ENCODE measurements at places on chromosomes 16 and 17.

DNA sequence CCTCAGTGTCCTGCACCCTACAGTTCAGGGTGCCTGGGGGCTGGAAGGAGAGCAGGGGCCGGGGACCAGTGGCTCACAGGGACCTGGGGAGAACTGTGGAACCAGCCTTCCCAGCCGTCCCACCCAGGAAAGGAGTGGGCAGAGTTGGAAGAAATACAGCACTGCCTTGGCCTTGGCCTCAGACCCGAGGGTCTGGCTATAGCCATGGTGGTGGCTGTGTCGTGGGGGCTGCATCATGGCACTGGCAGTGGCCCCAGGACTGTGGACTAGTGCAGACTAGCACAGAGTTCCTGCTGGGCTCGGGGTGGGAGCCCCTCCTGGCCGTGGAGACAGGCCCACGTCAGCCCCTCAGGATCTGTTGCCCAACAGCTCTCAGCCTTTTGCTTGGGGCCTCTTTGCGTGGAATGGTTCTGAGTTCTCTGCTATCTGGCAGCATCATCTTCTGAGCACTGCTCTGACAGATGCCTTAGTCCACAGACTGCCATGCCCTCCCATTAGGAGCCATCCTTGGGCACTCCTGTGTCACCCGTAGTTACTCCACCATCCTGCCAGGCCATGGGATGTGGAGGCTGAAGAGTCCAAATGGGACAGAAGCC, 12.6 kb upstream of the DNASE1 start:
- no peak for DNase-seq

- DNase-seq = no peak
Observed at GRCh38 chr17:1930337-1930645, 94.8 kb downstream of the RTN4RL1 start.

DNA sequence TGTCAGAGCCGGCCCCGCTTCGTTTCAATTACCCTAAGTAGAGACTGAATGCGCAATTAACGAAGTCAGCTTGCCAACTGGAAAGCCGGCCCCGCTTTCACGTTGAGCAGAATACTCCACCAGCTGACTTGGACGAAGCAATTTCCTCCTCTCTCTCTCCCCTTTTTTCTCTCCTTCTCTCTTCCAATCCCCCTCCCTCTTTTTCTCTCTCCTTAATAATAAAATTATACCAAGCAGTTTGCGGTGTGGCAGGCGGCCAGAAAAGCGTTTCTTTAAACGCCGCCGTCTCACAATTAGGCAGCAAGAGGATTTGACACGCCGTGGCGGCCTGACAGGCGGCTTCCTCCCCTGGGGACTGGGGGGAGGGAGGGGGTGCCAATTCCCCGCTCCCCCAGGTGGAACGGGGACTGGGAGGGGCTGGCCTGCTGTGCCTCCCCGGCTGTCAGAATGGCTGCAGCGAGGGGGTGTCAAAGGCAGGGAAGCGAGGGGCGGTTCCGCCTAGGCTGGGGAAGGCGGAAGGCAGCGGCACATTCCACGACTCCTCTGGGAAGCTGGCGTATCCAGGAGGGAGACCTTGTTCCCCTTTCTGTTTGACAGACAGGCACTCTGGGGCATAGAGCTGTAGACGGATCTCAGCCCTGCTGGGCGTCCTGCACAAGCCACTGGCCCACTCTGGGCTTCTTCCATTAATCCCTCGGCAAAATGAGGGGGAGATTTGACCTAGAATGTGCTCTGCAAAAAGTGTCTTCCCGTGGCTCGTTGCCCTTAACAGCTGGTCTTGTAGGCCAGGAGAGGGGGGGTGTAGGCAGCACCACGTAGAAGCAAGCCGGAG, 52.7 kb downstream of the SREBF1 start:
- no peak for DNase-seq

DNA sequence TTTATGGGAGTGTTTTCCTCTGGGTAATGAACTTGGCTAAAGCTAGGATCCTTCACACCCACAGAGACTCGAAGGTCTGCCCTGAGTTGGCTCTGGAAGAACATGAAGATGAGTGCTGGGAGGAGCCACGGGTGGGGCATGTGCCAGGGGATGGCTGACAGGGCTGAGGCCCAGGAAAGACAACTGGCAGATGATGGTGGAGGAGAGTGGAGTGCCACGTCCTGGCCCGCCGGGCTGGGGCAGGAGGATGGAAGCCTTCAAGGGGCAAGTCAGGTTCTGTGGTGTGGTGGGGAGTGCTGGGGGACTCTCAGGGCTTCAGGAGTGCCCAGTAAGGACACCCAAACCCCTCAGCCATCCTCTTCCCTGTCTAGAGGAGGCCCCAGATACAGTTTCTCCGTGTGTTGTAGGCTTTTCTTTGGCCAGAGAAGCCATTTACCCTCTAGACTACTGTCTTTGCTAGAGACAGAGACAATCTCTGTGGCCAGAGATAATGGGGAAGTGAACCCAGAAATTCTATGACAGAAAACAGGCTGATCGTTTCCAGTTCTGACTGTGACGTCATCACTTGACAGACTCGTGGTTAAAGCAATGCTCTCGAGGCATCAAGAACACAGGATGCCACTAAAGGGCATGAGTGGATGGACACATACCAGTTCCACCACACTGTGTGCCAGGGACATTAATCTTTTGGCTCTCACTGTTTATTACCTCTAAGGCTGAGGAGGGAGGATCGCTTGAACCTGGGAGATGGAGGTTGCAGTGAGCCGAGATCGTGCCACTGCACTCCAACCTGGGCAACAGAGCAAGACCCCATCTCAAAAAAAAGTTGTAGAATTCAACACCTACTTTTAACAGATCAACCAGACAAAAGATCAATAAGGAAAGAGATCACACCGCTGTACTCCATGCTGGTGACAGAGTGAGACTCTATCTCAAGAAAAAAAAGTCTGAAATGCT, 18.6 kb upstream of the SLC5A10 start:
- DNase-seq = no peak

DNA sequence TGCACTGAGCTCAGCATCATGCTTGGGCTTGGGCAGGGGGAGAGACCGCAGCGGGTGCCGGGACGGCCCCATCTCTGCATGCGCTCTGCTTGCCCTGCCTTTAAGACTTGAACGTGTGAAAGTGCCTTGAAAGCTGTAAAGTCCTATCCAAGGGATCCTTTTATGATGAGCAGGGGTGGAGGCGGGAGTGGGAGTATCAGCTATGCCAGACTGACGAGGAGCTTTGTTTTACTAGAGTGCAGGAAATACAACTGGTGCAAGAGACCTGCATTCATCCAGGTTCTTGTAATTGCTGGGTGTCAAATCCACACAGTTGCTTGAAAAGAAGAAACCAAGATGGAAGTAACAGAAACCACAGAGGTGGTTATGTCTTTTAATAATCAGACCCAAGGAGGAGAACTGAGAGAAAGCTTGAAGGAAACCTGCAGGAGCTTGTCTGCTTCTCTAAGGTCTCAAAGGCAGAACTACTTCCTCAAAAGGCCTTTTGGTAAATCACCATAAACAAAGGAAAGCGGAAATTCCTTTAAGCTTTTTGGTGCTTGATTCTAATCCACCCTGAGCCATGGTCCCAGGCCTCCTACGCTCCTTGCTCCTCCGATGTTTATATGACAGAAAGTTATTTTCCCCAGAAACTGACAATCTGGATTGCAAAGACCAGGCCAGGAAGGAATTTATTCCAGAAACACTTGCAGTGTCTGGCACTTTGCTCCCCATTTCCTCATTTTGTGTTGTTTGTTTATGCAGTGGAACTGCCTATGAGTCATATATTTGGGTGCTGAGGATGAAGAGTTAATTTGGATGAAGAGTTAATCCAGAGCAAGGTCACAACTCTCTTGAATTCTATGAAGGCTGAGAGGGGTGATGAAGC, 51.3 kb upstream of the FBXO47 start:
- no peak for DNase-seq

DNA sequence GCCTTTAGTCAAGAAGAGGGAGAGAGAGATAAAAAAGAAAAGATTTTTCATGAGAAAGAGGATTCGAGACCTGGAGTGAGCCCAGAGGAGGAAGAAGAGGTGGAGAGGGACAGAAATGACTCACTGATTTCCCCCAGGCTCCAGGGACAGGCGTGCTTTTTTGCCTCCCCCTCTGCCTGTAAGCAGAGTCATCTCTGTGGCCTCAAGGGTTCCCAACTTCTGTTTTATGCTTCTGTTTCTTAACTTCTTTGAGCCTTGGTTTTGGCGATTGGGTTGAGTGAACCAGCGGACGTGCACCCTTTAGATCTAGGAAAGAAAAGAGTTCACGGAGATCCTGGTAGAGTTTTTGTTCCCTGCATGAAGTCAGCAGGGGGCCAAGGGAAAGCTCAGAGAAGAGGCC, 147.9 kb upstream of the NOL11 start:
- DNase-seq = no peak

DNA sequence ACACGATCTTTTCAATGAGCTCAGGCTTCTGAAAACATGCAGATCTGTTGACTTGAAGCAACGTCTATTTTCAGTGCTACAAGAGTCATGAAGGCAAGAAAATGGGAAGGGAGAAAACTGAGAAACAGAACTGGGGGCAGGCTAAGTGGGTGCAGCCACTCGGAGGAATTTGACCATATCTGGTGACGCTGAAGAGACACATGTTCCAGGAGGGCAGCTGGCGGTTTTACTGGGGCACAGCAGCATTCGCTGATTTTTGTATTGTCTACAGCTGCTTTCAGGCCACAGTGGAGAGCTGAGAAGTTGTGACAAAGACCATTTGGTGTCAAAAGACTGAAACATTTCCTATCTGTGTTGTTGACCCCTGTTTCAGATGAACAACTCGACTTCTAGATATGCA, 103.0 kb upstream of the ELAC2 start:
- no peak for DNase-seq

DNA sequence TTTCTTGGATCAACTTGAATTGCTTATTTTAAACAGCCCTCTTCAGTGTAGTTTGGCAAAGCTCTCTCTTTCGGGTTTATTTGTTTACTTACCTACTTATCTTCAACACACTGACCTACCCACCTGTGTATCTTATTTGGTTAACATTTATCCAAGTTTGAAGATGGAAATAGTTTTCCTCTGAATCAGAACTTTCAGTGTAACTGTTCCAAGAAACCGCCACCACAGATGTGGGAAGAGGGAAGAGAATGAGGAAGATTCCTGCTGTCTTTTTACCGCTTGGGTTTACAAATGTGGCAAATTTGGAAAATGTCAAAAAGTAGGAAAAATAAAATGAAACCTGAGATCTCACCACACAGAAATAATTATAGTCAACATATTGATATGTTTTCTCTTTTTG, 115.8 kb downstream of the MSI2 start:
- no peak for DNase-seq

GRCh38 chr16:81553080-81553813, 108.6 kb downstream of the CMIP start:
- DNase-seq = no peak

DNA sequence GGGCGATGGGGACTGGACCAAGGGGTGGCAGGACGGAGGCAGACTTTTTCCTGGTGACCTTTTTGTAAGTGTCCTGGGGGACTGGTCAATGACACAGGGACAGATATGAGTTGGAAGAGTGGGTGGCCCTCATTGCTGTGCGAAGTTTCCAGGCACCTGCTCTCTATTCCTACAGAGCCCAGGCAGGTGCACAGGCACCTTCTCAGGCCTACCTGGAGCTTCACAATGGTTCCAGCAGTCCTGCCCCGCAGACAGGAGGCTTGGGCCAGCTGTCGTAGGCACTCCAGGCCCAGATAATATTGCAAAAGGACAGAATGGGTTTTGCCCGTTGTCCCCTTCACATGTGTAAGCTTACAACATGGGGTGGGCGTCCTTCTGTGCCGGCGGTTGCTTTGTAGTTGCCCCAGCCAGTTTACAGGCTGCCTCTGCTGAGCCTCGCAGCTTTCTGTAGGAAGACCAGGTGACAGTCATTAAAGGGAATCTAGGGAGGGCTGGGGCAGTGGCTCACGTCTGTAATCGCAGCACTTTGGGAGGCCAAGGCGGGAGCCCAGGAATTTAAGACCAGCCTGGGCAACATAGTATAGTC, 84.3 kb downstream of the ARHGAP23 start:
- DNase-seq = no peak

GRCh38 chr17:33292201-33292980, 704 bp downstream of the ASIC2 start:
- no peak for DNase-seq

- DNase-seq = no peak
Observed at GRCh38 chr17:48578616-48579470, 693 bp upstream of the HOXB4 start.

DNA sequence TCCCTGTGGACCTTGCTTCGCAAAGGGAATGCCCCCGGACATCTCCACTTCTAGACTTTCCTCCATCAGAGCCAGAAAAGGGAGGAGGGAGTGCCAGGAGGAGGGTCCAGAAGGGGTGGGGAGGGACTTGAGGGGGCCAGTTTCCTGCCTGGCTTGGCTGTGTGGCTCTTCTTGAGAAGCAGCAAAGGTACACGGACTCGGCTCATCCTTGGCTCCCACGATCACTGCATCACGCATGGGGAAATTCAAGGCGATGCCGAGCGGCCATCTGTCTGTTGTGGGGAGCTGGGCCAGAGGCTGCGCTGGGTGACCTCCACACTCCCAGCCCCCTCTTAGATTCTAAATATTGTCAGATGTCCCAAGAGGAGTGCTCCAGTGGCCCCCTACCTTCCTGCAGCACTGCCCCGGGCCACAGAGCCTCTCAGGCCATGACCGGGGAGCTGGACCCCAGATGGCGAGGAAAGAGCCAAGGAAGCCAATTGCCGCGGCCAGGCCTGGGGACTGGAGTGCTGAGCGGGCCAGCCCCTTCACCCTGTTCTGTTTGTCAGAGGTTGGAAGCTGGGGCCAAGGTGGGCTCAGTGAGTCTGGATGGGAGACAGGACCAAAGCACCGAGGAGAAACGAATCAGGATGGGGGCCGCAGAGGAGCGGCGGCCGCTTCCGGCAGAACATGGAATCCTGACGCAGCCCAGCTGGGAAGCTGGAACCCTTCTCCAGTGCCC, 104.5 kb downstream of the RBFOX3 start:
- DNase-seq = no peak

GRCh38 chr16:87493608-87494280, 920 bp upstream of the ZCCHC14 start:
- DNase-seq = no peak

- DNase-seq = no peak
Observed at GRCh38 chr17:13690806-13691205, 89.1 kb upstream of the HS3ST3A1 start.

DNA sequence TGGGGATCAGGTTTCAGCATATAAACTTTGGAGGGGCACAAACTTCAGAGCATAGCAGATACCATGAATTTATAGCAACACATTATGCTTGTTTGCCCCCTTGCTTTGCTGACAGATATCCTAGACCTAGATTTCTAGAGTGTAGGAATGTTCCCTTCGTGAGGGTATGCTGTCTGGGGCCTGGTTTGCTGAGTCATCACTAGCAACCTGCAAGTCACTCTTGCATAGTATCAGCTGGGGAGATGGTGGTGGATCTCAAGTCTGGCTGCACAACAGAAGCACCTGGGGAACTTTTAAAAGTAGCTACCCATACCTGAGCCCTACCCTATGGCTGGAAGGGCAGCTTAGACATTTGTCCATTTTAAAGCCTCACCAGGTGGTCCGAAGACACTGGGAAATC, 22.3 kb upstream of the HSBP1 start:
- DNase-seq = no peak

- no peak for DNase-seq
Observed at GRCh38 chr17:57629470-57629869, 115.6 kb downstream of the CCDC182 start.

- no peak for DNase-seq
Observed at GRCh38 chr16:12781777-12782176, 21.9 kb downstream of the CPPED1 start.

Measured in stimulated activated CD8-positive, alpha-beta memory T cell treated with anti-CD3 and anti-CD28 coated beads, Interleukin-4, amount 100 ng/mL, for 1 hour (primary cell).